ENCODE measurements at places on chromosomes 1 and 21. TPM values are rescaled to one million over a fixed set of nuclear protein-coding genes. Genes with fewer than 3 reads are reported as not detected.

SLC6A17 gene
- not detected for total RNA-seq

GRCh38 chr1:10415211-10415930 is 14.9 kb upstream of the CENPS start:
- no peak for DNase-seq

- DNase-seq = no peak
Measured at GRCh38 chr1:115426231-115426771, 88.3 kb upstream of the NGF start.

DNA sequence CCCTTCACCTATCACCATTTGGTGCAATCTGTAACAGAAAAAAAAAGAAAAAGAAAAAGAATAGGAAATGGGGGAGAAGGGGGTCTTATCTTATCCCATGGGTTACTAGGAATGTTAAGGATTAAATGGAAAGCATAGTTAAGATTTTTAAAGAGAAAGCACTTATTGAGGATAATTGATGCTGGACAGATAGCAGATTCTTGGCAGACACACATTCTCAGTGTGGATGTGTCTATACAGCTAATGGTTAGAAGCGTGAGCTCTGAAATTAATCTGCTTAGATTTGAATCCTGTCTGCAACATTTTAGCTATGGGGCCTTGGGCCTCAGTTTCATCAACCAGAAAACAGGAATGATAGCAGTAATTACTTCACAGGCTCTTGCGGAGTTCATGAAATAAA is 67.1 kb downstream of the SSBP3 start:
- DNase-seq = no peak

DNA sequence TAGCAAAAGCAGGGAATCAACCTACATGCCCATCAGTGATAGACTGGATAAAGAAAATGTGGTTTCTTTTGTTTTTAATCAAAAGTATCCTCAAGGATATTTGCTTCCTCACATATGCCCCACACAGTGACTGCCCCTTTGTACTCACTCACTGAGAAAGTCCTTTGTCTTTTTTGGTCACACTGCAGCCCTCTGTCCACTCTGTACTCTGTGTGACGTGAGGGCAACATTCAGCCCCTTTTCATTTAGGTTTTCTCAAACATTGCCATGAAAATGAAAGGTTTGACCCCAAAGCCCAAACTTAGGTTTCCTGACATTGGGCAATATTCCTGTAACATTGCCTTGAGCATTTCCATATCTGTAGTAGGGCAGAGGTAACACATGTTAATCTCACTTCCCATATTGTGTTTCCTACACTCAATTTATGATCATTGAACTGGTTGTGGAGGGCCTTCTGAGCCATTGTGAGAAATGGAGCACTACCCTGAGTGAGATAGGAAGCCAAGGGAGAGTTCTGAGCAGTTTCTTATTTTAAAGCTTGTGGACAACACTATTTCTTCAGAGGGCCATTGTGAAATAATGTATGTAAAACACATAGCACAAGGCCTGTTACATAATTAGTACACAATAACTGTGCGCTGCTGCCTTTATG is 501.9 kb upstream of the C1orf87 start:
- no peak for DNase-seq

DNA sequence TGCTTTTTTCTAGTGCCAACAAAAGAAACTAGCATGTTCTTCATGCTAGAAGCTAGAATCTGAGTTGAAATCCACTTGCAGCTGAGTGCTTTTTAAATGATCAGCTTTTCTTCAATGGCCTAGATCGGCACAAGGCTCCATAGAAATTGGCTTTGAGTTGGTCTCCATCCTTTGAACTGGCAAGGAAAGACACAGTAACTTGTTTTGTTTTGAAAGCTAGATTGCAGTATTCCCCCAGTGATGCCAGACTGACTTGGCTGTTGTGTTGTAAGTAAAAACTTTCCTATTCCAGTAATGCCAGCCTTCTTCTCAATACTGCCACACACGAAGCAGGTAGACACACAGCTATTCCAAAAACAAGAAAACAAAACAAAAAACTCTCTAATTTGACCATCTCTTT is 139.1 kb downstream of the FMN2 start:
- no peak for DNase-seq

DNA sequence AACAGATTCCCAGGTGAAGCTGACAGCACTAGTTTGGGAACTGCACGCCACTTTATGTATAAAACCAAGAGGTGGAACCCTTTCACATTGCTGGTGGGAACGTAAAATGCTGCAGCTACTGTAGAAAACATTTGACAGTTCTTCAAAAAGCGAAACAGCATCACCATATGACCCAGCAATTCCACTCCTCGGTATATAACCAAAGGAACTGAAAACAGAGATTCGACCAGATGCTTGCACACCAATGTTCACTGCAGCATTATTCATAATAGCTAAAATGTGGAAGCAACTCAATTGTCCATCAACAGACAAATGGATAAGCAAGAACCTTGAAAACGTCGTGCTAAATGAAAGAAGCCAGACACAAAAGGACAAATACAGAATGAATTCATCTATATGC is 17.5 kb downstream of the RSPH1 start:
- DNase-seq = no peak
